ENCODE measurements at places on chromosomes 4 and X. TPM values are rescaled to one million over a fixed set of nuclear protein-coding genes. Genes with fewer than 3 reads are reported as not detected.

Gene LRBA
- total RNA-seq = 55.5 TPM

Gene SETD7
- 31.3 TPM for total RNA-seq

Gene POU3F4
- total RNA-seq = not detected

Gene MAGEC1
- total RNA-seq = not detected

Gene CT45A3
- total RNA-seq = not detected

Gene GLRA3
- not detected for total RNA-seq

Gene ITIH6
- not detected for total RNA-seq

Gene DCAF8L1
- total RNA-seq = not detected

Gene DUSP9
- 5.4 TPM for total RNA-seq

Gene CCKAR
- total RNA-seq = not detected

Gene COQ2
- total RNA-seq = 25.5 TPM

Gene PFKFB1
- not detected for total RNA-seq

Gene NXF3
- not detected for total RNA-seq

Gene MAGEB1
- not detected for total RNA-seq

Gene GAB3
- total RNA-seq = not detected

Gene RNF150
- 0.63 TPM for total RNA-seq

Gene UGT8
- 2.2 TPM for total RNA-seq

Gene S100P
- 39.8 TPM for total RNA-seq

Gene DMD
- 5.1 TPM for total RNA-seq

Gene EGFL6
- 0.28 TPM for total RNA-seq

Gene INPP4B
- total RNA-seq = 12.4 TPM

Gene KLF8
- 6.8 TPM for total RNA-seq

Measured in airway epithelial cell (primary cell).